Hindlimb muscle (tissue), 1 donor: ENCODE measurements at places on chromosomes 7 and 10. TPM values are rescaled to one million over a fixed set of nuclear protein-coding genes. Genes with fewer than 3 reads are reported as not detected.

- DNase-seq, result no peak
Measured at GRCh38 chr7:28292834-28293526, 112.4 kb upstream of the JAZF1 start.

Gene AQP1
- 116 TPM for polyA plus RNA-seq

Gene SMURF1
- 8.7 TPM for polyA plus RNA-seq

Gene SRRM3
- polyA plus RNA-seq, result 0.62 TPM

DNA sequence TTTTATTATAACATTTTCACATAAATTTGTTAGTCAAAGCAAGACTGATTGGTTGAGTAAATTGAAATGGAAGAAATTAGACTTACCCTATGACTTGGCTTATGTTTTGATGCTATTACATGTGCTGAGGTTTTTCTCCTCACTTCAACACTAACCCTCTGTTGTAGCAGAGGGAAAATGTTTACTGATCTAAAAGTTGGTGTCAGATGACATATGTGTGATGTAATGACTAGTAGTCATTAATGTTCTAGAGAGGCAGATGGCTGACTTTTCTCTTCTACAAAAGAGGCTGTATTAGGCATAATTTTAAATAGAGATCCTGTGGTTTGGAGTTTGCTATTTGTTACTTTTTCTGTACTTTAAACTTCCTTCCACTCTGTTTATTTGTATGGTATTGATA lies 266.0 kb downstream of the BBS9 start:
- no peak for DNase-seq

DNA sequence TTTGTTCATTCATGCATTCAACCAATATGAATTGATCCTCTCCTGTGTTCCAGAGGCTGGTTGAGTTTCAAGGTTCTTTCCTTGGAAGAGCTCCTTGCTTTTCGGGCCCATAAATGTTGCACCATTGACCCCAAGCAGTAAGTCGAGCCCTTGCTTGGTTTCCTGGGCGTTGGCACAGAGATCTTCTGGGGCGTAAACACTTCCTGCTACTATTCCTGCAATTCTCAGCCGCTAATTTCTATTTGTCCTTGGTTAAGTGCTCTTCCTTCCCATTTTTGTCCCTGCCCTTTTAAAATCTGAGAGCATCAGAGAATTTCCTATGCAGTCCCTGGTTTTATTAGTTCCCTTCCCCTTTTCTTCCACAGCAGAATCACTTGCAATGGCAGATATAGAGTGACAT lies 44.1 kb upstream of the ADRB1 start:
- no peak for DNase-seq

DNA sequence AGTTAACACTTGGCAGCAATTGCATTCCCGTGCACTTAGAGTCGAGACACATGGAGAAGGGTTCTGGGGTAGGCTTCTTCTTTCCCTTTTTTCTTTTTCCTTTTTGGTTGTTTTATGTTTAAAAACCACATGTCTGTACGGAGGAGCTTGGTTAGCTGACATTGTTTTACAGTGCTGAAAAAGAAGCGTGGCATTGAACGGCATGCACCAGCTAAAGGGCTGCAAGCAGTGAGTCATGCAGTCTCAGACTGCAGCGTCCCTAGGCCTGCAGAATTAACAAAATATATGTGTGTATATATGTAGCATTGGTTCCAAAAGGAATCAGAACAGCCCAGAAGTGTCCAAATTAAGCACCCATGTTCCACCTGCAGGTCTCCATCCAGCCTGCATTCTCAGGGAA lies 211.0 kb downstream of the TCF7L2 start:
- DNase-seq, result no peak

Gene DOCK1
- 29.9 TPM for polyA plus RNA-seq

Gene PIP4K2A
- polyA plus RNA-seq, result 19.9 TPM

Gene SFR1
- 5.6 TPM for polyA plus RNA-seq

DNA sequence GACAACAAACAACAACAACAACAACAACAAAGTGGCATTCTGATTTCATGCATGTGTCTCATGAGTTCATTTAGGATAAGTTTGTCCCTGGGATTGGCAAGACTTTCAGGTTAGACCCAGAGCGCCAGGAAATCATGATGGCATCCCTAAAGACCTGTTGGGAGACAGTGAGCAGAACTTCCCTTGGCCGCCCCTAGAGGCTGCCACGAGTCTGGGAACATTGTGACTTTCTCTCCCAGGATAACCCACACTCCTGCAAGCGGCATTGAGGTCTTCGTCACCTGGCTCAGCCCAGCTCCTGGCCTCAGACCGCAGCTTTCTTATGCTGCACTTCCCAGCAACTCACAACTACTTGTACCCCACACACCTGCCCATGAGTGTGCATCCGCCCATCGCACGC lies 80.5 kb upstream of the RNF32 start:
- no peak for DNase-seq

Gene ACTL6B
- not detected for polyA plus RNA-seq

GRCh38 chr7:48109848-48110663 lies 21.0 kb downstream of the UPP1 start:
- peak; percentile 57 for DNase-seq

GRCh38 chr10:92638037-92638436 lies 45.1 kb downstream of the KIF11 start:
- DNase-seq, result no peak

Gene HOXA10
- polyA plus RNA-seq, result 30.3 TPM

- no peak for DNase-seq
Measured at GRCh38 chr7:157077986-157078644, 60.6 kb upstream of the UBE3C start.

- no peak for DNase-seq
Measured at GRCh38 chr10:79384773-79385391, 37.6 kb downstream of the PPIF start.

DNA sequence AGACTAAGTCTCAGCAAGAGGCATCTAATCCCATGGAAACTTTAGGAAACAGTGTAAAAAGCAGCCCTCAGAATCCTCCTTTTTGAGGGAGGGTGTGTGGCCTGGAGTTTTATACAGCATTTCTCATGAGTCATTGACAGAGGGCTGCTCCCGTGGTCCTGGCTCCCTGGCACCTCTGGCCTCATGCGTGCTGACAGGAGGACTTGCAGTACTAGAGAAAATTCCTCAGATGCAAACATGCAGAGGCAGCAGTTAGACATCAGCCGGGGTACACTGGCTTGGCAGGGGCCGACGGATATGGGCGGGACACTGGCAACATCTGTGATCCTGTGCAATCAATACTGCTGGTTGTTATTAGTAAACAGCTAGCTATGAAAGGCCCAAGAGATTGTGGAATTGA lies 925.1 kb upstream of the CELF2 start:
- DNase-seq, result peak; percentile 4

- DNase-seq, result no peak
Measured at GRCh38 chr7:113856010-113856409, 62.8 kb downstream of the PPP1R3A start.

GRCh38 chr10:32143302-32143847 lies 87.2 kb upstream of the KIF5B start:
- no peak for DNase-seq

GRCh38 chr10:110724937-110725336 lies 80.8 kb downstream of the RBM20 start:
- no peak for DNase-seq

Gene CCL24
- not detected for polyA plus RNA-seq

DNA sequence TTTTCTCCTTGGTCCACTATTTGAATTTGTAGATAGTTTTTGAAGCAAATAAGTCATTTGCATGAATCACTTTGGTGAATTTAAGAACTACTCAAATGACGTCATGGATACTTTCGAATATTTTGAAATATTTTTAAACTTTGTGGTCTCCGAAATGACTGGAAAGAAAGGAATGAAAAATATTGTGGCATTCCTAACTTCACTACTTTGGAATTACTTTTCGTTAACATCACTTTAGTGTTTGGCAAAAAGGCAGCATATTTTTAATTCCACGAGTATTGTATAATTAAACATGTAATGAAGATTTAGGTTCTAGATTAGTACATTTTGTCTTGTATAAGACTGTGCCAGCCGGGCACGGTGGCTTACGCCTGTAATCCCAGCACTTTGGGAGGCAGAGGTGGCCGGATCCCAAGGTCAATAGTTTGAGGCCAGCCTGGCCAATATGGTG lies 35.3 kb upstream of the ZRANB1 start:
- no peak for DNase-seq

DNA sequence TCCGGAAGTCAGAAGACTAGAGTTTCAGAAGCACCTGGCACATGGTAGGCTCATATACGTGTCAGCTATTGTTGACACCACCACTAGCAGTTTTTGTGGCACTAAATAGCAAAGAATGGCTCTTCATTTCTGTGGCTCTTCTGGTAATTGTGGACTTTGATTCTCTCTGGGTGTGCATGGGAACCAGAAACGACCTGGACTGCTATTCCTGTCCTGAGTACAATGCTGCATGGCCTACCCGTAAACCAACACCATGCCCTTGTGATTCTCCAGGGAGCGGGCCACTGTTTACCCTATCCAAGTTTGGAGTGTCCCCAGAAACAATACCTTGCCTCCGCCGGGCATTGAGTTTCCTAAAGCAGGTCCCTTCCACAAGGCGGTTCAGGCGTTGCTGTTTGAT lies 162.9 kb upstream of the AOAH start:
- DNase-seq, result no peak

Gene DPP6
- 2.0 TPM for polyA plus RNA-seq

GRCh38 chr10:85446827-85447226 lies 919.8 kb downstream of the GRID1 start:
- DNase-seq, result no peak

- no peak for DNase-seq
Measured at GRCh38 chr7:80537091-80537490, 25.2 kb upstream of the GNAT3 start.

DNA sequence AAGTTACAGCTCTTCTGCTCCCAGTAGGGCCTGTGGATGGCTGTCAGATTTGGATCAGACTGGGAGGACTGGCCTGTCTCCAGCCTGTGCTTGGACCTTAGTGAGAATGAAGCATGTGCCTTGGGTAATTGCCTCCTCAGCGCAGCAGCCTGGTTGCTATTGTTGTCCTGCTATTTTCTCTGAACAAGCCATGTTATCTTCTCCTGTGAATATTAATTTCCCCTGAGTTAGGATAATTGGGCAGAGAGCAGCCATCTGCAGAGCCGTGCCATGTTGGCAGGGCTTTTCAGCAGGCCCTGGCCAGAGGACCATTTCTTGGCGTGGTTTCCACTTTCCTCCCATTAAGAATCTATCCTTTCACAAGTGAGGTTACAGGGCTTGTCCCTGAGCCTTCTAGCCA lies 497.3 kb downstream of the SORCS3 start:
- no peak for DNase-seq

GRCh38 chr7:515628-516027 lies 4.0 kb downstream of the PDGFA start:
- no peak for DNase-seq
